ENCODE measurements at places on chromosomes 2 and 18. TPM values are rescaled to one million over a fixed set of nuclear protein-coding genes. Genes with fewer than 3 reads are reported as not detected.

Gene CACNB4
- total RNA-seq: 0.15 TPM

Gene FLACC1
- not detected for total RNA-seq

Gene TEX44
- not detected for total RNA-seq

Gene ALK
- not detected for total RNA-seq

Gene PLCD4
- 0.67 TPM for total RNA-seq

Gene SERPINB13
- total RNA-seq: not detected

Gene FASTKD2
- total RNA-seq: 28.1 TPM

Gene DSC2
- not detected for total RNA-seq

Gene COL4A3
- total RNA-seq: not detected

Gene PSMA8
- not detected for total RNA-seq

Gene PAX3
- not detected for total RNA-seq

Gene KRTCAP3
- total RNA-seq: not detected

Gene DUSP19
- 1.2 TPM for total RNA-seq

Gene ORMDL1
- total RNA-seq: 36.3 TPM

Gene ITGA4
- total RNA-seq: 31.1 TPM

Gene EHD3
- 22.7 TPM for total RNA-seq

Gene MROH2A
- not detected for total RNA-seq

Gene ATL2
- total RNA-seq: 39.0 TPM

Gene PRKAG3
- not detected for total RNA-seq

Gene RAB17
- under 0.01 TPM for total RNA-seq

Gene VWA3B
- total RNA-seq: not detected

Gene EGR4
- total RNA-seq: not detected

Gene FNDC4
- total RNA-seq: 9.8 TPM

Gene SPOPL
- total RNA-seq: 4.5 TPM

Gene SPRED2
- 7.4 TPM for total RNA-seq

Gene AGXT
- not detected for total RNA-seq

Gene MAP3K19
- not detected for total RNA-seq

Gene CDKL4
- not detected for total RNA-seq
